Esophagus muscularis mucosa (tissue), 4 donors: ENCODE measurements at places on chromosomes 1 and 21. TPM values are rescaled to one million over a fixed set of nuclear protein-coding genes. Genes with fewer than 3 reads are reported as not detected.

DNA sequence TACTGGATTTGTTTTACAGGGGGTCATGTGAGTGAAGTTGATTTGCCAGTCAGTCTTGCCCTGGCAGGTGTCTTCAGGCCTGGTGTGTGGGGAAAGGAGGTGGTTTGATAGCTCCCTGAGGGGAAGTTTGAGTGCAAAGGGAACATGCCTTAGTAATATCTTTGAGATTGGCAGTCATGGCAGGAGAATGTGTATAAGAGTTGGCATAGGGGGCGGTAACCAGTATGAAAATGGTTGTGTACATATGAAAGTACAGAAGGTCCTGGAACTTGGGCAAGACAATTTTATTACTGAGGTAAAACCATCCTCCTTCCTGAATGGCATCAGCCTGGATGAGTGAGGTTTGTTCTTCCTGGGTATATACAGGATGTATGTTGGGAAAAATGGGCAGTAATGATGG lies 37.6 kb upstream of the PLA2G5 start:
- DNase-seq: no peak

- no peak for DNase-seq
Measured at GRCh38 chr1:236341298-236341697, 52.8 kb upstream of the EDARADD start.

DNA sequence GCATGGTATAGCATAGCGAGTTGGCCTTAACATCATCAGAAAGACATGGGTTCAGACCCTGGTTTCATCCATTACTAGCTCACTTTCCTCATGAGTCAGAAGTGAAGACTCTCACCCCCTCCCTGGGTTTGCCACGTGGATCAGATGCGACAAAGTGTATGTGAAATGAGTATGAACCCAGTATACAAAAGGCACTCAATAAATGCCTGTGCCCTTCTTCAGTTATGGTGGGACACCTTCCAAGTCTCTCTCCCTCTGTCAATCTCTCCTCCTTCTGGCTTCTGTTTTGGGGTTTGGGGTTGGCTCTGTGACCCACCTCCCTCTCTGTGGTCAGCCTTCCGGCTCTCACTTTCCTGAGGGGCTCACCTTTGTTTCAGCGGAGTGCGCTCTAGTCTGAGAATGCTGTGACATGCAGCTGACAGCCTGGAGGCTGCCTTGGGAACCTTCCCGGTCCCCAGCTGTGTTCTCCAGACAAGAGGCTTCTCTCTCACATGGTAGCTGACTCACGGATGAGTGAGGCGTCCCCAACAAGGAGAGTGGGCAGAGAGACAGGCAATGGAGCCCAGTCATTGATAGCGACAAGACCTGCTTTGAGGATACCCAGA lies 155.0 kb upstream of the EDN2 start:
- no peak for DNase-seq

- no peak for DNase-seq
Measured at GRCh38 chr1:46393510-46393909, 607 bp upstream of the FAAH start.

The MAGOH gene
- 28.2 TPM for total RNA-seq

- no peak for DNase-seq
Measured at GRCh38 chr21:42142627-42143026, 71.5 kb downstream of the UMODL1 start.

The DSCAM gene
- total RNA-seq: not detected

DNA sequence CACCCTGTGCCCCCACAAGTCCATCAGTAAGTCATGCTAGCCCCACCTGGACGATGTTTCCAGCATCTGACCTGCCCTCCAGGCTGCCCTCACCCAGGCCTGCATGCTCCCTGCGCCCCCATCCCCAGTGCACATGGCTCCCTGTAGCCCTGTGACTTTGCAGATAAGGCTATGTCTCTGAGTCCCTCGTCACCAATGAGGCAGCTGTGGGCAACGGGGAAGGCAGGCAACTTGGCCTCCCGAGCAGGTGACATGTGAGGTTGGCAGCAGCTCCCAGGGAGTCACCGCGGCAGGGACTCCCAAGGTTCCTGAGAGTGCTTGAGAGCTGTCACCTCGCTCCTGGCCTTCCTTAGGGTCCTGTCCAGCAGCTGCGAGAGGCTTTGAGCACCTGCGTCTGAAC lies 32.4 kb upstream of the AGPAT3 start:
- DNase-seq: no peak

DNA sequence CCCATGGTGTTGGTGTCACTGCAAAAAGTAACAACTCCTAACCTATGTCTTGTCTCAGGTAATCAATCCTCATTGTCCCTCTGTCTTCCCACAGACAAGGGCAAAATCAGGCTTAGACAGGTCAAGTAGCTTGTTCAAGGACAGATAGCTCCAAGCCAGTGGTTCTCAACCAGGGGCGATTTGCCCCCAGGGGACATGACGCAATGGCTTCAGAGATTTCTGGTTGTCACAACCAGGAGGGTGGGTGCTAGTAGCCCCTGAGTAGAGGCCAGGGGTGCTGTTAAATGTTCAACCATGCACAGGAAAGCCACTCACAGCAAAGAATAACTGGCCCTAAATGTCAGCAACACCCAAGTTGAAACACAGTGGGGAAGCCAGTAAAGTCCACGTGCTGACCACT lies 178.9 kb downstream of the RUNX1 start:
- peak; percentile 75 for DNase-seq

DNA sequence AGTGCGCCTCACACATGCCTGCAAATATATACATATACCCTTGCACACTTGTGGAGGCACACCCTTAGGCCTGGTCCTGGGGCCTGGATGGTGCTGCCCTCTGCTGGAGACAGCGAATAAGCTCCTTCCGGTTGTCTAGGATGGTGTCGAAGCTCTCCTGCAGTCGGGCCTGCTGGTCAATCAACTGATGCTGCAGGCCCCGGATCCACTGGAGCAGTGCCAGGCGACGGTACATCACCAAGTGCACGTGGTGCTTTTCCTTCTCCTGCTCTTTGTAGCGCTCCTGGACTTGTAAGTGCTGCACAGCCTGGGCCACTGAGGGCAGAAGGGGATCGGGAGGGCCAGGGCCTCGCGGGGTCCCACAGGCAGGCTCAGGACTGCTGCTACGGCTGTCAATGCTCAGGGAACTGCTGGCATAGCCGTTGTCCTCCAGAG lies 3.1 kb downstream of the C1orf216 start:
- no peak for DNase-seq

The BMP8B gene
- total RNA-seq: 0.83 TPM

GRCh38 chr1:231860221-231861088 lies 233.9 kb downstream of the DISC1 start:
- no peak for DNase-seq

DNA sequence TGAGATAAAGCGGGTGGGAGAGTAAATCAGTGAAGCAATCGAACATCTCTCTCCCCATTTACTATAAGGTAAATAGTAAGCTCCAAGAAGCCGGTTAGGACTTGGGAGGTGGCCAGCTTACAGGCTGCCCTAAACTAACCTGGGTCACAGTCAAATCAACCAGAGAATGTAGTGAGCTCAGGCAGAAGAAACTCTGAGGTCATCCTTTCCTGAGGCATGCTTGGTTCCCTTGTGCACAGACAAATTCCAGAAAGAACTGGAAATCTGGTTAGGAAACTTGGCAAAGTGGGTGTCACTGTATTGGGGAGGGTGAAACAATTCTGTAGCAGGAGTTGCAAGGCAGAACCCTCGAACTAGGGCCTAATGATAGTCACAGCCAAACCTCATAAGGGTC lies 72.5 kb downstream of the NTMT2 start:
- no peak for DNase-seq

The KCTD3 gene
- total RNA-seq: 80.5 TPM

DNA sequence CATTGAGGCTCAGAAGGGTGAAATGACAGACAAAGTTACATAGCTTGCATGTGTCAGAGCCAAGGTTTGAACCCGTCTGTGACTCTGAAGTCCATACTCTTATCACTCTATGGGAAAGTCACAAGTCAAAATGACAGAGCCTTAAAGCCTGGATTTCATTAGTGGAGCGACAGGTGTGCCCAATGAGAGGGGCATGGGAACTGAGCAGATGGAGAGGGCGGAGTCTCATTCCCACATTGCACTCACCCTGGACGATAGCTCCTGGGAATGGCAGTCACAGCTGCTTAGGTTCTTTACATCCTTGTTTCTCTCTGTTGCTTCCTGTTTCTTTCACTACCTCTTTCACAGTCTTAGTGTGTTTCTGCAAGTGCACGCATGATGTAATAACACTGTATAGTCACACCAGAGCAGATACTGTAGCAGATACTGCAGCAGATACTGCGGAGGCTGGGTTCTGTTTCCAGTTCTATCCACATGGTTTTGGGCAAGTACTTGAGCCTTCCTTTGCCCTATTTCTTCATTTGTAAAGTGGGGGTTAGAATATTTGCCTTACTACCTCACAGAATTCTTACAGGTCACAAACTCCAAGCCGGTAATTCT lies 127.2 kb downstream of the ZSCAN20 start:
- no peak for DNase-seq

DNA sequence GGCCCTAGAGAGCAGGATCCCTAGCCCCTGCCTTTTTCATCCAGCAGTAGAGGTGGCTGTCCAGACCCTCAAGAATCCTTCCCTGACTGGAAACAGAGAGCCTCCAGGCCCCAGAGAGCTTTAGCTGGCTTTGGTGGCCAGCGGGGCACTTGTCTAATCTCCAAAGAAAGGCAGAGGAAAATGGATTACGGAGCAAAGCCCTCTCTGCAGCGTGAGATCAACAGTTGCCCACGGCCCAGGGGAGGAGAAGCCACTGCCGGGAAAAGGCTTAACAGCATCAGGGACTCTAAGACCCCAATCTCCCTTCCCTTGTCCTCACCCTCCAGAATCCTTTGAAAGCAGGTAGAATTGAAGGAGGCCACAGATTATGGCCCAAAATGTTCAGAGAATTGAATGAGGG lies 35.8 kb upstream of the GRIK3 start:
- DNase-seq: no peak

DNA sequence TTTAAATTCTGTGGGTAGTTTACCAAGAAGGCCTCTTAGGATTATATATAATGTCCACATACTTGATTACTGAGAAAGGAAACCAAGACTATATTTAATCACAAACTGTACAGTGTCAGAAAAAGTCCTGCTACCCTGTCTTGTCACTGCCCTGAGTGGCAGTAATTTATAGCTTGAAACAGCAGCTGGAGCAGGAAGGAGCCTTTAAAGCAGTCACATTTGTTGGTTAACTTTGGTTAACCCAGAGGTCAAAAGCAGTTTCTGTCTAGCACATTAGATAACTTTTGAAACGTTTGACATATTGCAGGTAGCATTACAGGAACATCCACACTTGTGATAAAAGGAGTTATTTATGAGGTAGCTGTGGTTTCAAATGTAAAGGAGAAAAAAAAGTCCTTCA lies 161.7 kb downstream of the ROR1 start:
- no peak for DNase-seq

The SMCP gene
- total RNA-seq: not detected

DNA sequence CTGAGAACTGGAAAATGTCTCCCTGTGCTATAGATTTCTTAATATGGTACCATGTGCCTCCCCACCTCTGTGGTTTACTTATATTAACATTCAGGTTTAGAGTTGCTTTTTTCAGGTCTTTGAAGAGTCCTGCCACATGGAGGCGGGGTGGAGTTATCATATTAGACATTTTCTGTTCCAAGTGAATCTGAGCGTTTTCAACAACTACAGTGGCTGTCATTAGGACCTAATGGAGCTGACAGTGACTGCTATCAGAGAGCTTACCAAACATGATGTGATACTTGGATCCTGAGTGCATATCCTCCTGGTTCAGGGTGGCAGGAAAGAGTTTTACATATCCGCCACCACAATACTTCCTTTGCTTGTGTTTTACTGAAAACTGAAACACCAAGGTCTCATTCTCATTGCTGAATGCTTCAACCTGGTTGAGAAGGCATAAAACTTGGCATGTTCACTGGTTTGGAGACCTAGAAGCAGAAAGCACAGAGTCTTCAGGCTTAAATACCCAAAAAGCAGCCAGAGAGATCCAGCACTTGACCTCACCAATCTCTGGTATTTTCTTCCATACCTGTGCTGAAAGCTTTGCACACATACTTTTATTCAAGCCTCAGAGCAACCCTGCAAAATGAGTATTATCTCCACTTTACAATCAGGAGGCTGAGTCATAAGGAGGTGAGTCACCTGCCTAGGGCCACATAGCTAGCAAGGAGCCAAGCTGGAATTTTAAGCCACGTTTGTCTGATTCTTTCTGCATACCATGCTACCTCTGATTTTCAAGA lies 47.4 kb upstream of the OSBPL9 start:
- no peak for DNase-seq

- DNase-seq: no peak
Measured at GRCh38 chr21:41778930-41779600, 12.2 kb upstream of the RIPK4 start.

The BEST4 gene
- not detected for total RNA-seq

GRCh38 chr21:45818904-45819285 lies 162.7 kb upstream of the COL6A1 start:
- peak; percentile 91 for DNase-seq

GRCh38 chr1:153985941-153986761 lies at the start of gene RAB13:
Gene RAB13 (minus strand): TSS chr1:153986339. CDS start chr1:153986236, 103 bp downstream.
- peak; percentile 98 for DNase-seq

DNA sequence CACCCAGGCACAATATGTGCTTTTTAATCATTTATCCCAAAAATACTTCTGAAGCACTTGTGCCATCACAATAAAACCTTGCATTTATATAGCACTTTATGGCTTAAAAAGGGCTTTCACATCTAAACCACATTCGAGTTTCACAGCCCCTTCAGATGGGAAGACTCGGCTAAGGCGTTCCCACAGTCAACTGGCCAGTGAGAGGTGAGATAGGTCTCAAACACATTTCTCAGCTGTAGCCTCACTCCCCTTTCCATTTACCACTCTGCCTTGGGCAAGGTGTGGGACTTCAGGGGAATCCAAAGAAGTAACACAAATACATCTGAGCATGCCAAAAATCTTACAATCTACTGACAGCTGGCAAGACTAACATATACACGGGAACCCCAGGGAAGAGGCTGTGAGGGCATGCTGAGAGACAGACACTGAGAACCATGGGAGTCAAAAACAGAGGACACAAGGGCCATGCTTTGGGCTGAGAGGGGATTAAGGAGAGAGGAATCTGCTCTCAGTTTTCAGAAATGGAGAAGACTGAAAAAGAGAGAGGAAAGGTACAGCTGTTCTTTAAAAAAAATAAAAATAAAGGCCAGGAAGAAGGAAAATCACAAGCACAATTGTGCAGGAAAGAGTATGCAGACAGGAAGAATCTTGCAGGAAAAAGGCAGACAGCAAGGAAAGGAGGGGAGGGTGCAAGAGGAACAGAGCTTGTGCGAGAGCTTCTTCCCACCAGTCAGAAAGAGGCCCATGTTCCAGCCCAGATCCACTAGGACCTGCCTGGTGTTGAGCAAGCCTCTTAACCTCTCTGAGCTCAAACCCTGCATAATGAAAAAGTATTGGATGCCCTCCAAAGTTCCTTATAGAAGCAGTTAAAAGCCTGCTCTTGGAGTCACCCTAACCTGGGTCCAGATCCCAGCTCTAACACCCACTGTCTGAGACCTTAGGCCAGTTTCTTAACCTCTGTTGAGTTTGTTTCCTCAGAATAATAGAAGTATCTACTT lies 73.5 kb downstream of the JAK1 start:
- no peak for DNase-seq

GRCh38 chr1:109060707-109061106 lies 15.1 kb downstream of the TAF13 start:
- no peak for DNase-seq
